ENCODE measurements at places on chromosomes 1 and 21.
A peak's percentile ranks its signal among the peaks of the same experiment; 100 is the strongest.

DNA sequence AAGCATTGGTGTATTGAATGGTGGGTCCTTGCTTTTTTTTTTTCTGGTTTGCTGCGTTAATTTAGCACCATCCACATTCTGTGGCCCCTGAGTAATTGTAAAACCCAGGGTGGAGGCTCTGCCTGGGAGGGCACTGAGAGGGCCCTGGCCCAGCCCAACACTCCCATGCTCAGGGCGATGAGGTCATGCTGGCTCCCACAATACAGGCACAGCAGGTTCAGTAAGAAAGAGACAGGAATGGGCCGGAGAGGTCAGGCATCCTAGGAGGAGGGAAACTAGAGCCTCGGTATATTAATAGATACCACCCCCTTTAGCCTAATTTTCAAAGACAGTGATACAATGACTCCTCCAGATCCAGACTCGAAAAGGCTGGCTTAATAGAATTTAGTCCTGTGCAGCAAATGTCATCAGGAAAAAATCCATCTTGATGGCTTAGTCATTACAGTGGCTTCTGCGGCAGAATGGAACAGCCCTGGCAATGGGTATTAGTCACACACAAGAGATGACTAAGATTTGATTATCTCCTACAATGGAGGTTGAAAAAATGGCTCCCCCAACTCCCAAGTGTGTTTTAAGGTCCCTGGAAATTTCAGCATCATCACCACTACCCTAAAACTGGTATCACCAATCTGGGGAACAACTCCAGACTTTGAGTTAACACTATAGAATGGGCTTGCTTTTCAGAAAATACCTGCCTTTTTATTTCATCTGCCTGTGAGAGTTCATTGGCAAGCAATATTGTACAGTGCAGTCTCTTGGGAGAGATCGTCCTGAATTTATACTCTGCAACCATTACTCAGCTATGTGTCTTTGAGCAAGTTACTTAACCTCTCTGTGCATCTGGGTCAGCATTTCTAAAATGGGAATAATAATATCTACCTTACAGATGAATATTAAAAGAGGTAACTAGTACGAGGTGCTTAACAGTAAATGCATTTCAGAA is 43.9 kb upstream of the LYST start:
- DNase-seq, result peak; percentile 93

DNA sequence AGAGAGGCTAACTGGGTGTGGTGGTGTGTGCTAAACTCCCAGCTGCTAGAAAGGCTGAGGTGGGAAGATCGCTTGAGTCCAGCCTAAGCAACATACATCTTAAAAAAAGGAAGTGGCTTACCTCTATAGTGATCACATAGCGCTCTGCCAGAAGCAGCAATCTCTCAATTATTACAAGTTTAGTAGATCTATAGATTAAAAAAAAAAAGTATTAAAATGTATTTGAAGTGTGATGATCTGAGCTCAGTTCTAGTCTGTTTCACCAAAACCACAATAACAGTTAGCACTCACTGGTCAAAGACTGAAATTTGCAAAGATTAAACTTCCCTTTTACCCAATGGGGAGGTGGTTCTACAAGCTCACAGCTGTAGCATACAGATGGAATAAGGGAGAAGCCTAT is 76.3 kb downstream of the USP24 start:
- no peak for DNase-seq

GRCh38 chr1:207049054-207049453 is 2.0 kb downstream of the YOD1 start:
- DNase-seq, result no peak

- peak; percentile 49 for DNase-seq
Observed at GRCh38 chr1:111738436-111739193, 580 bp downstream of the INKA2 start.

DNA sequence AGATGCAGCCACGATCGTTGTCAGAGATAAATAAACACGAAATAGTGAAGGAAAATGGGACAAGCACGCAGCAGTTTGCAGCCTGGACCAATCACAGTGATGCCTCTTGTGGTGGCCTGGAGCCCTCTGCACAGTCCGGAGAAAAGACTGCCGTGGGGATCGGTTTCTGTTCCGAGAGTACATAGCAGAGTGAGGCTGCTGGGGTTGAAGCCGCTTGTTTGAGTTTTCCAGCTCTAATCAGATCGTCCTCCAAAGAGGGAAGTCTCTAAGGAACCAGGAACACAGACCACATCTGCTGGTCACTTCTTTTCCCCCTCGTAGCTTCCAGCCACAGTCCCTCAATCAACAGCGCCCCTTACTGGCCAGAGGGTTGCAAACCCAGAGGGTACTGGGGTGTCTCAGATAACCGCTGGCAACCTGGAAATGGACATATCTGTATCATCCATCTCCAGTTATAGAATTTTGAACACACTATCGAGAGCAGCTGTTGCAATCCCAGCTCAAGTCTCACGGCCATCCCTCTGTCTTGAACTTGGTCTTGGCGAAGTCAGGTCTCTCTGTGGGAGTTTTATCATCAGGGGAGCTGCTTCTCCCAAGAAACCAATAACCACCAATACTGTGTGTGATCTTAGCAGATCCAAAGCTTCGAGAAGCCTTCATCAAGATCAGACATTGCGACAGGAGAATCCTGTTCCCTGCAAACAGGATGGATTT is 57.4 kb downstream of the OLIG1 start:
- peak; percentile 48 for DNase-seq

DNA sequence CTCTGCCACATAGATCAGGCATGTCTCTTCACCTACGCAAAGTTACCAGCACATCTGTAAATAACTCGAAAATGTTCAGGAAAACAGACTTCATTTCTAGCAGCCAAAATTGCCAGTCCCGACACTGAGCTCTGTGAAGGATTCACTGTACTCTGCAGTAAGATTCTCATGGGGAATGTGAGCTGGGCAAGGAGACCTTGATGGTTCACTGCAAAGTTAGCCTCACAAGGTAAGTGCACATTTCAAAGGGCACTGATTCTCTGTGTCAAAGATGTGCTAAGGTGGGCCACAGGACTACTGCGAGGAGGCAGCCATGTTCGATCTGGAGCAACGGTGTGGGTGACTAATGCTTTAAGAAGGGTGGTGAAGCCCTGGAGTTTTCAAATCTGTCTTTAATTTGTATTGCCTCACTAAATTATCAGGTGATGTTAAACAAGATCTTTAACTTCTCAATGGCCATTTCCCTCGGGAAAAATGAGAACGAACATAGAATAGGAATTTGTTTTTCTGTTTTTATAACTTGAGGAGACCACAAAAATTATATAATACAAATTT is 25.2 kb downstream of the STPG1 start:
- DNase-seq, result no peak

DNA sequence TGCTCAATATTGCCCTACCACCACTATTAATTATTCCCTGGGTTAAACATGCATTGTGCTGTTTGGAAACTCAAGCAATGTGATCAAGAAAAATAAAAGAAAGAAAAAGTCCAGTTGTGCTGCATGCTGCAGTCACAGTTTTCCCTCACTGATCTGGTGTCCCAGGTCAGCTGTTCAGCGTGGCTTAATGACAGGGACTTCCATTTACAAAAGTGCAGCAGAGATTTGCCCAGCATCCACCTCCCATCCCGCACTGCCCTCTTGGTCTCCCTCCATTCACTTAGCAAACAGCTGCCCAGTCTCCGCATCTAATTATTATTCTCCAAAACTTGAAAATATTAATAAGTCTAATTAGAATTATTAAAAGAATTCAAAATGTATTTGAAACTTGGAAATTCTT is 2.0 kb upstream of the OR2T4 start:
- no peak for DNase-seq

GRCh38 chr1:244854865-244855578 is 9.3 kb downstream of the HNRNPU start:
- DNase-seq, result no peak

GRCh38 chr1:158638904-158639303 is 33.8 kb downstream of the OR10Z1 start:
- no peak for DNase-seq

DNA sequence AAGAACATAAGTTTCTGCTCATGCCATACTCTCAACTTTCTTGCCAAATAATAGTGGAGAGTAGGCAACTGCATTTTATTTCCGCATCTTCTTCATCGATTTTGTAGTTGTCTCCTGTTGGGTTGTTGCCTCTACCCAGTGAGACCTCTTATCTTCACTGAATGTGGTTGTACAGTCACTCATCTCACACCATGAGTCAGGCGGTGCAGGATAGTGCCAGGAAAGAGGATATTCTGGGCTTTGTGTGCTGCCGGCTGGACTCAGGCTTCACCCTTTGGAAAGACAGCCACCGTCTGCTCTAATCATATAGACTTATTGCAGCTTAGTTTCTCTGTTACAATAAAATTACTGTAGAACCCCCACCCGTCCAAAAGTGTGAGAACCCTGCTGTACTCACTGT is 154.3 kb upstream of the USP24 start:
- DNase-seq, result no peak

DNA sequence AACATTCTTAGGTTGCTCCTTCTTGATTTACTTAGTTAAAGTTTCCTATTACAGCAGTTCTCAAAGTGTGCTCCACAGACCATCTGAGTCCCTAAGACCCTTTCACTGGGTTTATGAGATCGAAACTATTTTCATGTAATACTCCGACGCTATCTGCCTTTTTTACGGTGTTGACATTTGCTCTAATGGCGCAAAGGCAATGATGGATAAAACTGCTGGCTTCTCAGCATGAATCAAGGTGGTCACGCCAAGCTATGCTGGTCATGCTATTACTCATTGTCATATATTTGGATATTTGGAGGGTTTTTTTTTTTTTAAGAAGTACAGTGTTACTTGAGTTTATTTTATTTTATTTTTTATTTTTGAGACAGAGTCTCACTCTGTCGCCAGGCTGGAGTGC is 235.1 kb downstream of the KIF26B start:
- DNase-seq, result no peak

GRCh38 chr1:24203404-24203803 is 16.3 kb upstream of the IFNLR1 start:
- peak; percentile 18 for DNase-seq

DNA sequence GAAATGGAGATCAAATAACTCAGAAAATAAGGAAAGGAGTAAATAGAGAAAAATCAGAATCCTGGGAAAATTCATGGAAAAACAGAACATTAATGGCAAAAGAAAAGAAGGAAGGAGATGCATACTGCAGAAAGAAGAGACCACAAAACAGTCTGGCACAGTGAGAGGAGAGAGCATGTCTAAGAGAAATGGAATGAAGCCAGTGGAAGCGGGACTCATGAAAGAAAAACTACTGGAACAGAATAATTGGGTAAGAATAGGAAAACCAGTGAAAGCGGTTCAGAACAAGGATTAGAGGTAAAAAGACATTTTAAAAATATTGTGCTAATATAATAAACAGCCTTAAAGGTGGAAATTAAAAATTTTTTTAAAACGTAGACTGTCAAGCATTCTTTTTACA is 93.6 kb upstream of the GREM2 start:
- no peak for DNase-seq

- DNase-seq, result no peak
Observed at GRCh38 chr1:166193057-166193698, 26.4 kb upstream of the FAM78B start.

- no peak for DNase-seq
Observed at GRCh38 chr1:1308756-1309250, 406 bp downstream of the PUSL1 start.

- no peak for DNase-seq
Observed at GRCh38 chr1:46529031-46529630, 22.3 kb downstream of the KNCN start.

DNA sequence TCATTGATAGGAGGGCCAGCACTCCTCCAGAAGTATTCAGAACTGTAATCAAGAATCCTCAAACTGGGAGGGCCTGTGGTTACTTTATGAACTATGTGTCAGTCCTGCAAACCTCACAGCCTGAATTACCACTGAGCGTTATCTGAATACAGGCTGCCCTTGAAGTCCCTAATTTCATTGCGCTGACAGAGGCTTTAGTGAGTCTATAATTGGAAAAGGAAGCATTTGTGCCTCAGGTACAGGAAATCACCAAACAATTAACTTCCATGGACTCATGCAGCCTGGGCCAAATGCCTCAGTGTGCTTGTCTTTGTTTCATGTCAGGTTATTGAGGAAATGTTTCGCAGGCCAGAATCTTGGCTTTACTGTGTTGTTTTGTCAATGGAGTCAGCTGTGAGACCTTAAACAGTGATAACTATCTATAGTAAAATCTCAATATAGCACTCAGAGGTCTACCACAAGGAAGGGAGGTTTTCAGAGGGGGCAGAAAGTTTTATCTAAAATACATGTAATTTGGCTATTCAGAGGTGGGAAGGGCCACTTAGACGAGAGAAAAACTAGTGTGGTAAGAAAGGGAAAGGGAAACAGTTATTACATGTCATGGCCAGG is 32.9 kb upstream of the DOCK7 start:
- DNase-seq, result no peak

DNA sequence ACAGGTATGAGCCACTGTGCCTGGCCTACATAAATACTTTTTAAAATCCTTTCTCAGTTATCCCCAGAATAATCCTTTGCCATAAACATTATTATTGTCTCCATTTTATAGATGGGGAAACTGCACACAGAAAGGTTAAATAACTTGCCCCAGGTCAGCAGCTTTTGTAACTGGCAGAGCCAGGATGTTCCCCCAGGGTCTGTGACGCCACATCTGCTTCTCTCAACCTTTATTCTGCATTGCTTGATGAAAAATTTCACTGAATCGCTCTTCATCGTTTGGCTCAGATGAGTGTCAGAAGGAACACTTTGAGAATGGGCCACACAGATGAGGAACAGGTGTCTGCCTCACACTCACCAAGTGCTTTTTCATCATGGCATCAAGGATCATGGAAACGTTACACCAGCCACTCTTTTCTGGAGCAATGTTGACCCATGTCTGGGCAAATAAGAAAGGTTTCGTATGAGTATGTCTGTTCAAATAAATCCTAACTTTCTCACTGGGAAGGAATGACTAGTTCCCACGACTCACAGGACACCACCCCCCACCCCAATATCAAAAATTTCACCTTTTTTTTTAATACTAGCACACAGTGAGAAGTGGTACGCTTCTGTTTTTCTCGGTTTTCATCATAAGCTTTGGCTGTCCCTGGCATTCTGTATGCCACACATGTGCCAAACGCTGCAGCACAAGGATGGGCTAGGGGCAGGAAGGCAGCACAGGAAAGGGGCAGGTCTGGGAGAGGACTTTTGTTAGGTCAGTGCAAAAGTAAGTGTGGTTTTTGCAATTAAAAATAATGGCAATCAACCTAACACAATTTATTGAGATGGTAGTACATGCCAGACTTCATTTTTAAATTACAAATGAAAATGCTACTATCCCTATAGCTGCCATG is 9.0 kb upstream of the PTGFRN start:
- no peak for DNase-seq

GRCh38 chr1:96364576-96364975 is 357.0 kb upstream of the PTBP2 start:
- DNase-seq, result no peak

DNA sequence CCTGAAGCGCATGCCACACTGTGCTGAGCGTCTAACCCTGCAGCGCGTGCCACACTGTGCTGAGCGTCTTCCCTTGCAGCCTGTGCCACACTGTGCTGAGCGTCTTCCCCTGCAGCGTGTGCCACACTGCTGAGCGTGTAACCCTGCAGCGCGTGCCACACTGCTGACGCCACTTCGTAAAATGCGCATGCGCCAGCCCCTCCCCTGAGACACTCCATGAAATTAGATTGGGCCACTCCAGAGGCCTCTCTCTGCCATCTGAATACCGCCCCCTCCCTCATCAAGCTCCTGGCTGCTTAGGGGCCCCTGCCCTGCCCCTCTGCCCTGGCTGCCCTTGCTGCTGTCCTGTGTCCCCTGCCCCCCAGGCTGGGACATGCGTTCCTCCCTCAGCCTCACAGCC is 84.8 kb downstream of the POFUT2 start:
- DNase-seq, result no peak

GRCh38 chr1:24801176-24801575 is 55.9 kb downstream of the CLIC4 start:
- no peak for DNase-seq

- no peak for DNase-seq
Observed at GRCh38 chr1:181018901-181019681, 3.6 kb downstream of the STX6 start.

All from HCT116 (cell line).